HS-5 (cell line): ENCODE measurements at places on chromosomes 3 and 15.

DNA sequence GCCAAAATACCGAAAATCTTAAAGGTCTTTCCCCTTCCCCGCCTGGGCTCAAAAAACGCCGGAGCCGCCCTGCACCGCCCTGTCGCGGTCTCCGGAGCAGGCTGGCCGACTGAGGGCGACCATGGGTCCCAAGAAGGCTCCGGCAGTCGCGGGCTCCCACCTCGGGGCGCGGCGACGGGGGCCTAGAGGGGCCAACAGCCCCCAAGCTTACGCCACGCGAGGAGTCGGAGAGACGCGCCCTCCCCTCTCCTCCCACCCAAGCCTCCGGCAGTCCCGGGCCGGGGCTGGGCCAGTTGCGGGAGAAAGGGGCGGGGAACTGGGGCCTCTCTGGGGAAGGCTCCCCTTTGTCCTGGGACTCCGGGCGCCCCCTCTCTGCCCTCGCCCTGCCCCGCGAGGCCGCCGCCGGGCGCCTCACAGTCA is 69.2 kb downstream of the GOLGA8B start:
- DNase-seq, result no peak

GRCh38 chr3:14322001-14322400 is 80.4 kb upstream of the SLC6A6 start:
- DNase-seq, result no peak

- DNase-seq, result no peak
These were observed 246.2 kb upstream of the CHRM5 start for GRCh38 chr15:33722005-33722672.

DNA sequence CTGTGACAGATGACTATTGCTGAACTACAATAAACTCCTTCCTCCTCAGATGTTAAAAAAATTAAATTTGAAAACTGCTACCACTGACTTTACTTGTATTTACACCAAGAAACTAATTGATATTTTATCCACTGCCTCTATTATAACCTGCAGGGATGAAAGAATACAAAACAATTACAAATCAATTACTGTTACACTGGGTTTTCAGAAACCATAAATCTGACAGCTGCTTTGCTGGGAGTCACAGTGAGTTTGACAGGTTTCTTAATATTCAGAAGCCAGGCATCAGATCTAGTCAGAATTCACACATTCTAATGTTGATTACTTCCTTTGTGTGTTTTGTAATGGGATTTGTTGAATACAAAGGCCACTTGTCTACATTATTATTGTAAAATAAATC is 252.6 kb upstream of the MRPL3 start:
- DNase-seq, result no peak

DNA sequence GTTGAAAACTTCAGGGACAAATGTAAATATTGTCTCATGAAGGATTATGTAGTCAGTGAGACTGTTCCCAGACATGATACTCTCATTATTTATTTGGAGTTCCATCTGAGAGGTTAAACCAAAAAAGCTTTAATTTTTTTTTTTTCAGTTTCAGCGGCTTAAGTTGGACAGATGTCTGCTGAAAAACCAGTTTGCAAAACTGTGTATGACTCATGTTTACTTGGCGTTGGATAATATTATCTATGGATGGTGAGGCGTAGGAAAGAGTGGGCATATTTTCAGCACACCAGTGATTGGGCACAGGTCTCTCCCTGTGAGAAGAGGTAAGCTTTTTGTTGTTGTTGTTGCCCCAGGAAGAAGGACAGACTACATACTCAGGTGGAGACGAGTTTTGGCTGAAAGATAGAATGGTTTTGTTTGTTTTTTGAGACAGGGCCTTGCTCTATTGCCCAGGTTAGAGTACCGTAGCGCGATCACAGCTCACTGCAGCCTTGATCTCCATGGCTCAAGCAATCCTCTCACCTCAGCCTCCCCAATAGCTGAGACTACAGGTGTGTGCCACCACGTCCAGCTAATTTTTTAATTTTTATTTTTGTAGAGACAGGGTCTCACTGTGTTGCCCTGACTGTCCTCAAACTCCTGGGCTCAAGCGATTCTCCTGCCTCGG is 16.4 kb upstream of the ANXA2 start:
- DNase-seq, result no peak

GRCh38 chr3:171321559-171322360 is 138.4 kb downstream of the TNIK start:
- no peak for DNase-seq

DNA sequence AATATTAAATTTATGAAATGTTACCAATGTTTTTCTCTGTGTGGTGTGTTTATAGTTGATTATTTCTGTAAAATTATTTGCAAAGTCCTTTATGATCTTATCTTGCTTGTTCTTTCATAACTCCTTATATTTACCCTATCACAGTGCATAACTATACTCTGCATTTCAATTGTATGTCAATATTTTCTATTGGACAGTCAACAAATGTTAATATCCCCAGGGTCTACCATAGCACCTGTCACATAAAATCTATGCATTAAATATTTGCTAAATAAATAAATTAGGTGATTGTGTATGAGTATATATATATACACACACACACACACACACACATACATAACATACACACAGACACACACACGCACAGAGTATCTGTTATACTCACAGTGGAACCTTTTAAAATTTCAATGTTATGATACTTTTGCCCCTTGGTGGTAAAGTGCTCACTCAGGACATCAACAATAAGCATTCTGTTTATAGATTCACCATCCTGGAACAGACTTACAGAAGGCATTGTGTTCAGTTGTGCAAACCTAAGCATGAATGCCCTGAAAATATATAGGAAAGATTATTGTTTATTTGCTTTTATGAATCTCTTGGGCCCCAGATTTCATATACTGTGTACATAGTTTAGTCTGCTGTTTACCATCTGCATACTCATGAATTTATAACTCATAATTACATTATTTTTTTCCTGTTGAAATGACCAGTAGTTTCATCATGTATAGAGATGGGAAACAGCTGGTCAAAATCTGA is 443.7 kb downstream of the EPHA6 start:
- DNase-seq, result no peak

GRCh38 chr15:73934281-73934680 is 8.0 kb downstream of the LOXL1 start:
- DNase-seq, result no peak

- no peak for DNase-seq
These were observed 70.1 kb downstream of the AAGAB start for GRCh38 chr15:67184208-67184925.

- no peak for DNase-seq
These were observed 157.3 kb upstream of the SMAD3 start for GRCh38 chr15:66907826-66908743.

DNA sequence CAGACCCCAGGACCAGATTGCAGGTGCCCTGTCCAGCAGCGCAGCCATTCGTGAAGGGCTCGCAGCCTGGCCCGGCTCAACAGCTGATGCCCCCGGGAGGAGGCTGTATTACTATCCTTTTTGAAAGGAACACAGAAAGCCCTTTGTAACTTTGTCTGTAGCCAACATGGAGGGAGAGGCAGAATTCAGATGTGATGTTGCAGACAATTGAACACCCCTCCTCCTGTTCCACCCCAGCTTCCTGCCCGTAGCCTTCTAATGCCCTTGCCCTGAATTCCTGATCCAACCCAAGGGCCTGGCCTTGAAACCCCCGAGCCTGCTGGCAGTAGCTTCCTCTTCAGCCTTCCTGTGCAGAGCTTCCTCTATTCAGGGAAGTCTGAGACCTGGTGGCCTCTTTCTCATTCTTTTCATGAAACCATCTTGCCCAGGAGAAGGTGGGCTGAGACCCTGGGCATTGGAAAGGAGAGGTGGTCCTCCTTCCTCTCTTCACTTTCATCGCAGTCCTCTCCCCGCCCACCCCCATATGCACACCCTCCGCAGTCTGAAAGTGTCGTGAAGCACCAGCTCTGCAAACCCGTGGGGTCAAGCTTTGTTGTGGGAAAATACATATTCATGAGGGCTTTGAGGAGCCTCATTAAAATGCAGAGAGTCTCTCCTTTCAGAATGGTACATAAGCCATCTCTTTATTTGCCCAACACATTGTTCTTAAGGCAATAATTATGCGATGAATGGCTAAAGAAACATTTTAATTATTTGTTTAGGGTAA is 109.2 kb downstream of the APBA2 start:
- DNase-seq, result no peak

GRCh38 chr3:33194303-33194702 is 24.3 kb downstream of the SUSD5 start:
- DNase-seq, result no peak

GRCh38 chr15:91844341-91844740 is 9.2 kb upstream of the SLCO3A1 start:
- DNase-seq, result no peak

DNA sequence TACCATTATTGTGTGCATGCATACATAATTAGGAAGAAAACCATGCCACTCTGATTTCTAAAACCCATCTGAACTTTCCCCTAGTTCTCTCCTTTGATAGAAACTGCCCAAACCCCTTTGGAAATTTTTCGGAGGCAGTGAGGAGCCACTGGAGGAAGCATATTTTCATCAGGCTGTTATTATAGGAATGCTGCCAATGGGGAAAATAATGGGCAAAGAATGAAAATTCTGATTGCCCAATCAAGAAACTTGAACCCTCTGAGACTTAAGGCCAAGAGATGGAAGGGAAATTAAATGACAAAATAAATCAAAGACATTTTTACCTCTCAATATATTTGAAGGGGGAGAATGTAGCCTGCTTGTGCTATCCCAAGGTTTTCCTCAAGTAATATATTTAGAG is 376.0 kb upstream of the PDZRN3 start:
- peak; percentile 11 for DNase-seq

DNA sequence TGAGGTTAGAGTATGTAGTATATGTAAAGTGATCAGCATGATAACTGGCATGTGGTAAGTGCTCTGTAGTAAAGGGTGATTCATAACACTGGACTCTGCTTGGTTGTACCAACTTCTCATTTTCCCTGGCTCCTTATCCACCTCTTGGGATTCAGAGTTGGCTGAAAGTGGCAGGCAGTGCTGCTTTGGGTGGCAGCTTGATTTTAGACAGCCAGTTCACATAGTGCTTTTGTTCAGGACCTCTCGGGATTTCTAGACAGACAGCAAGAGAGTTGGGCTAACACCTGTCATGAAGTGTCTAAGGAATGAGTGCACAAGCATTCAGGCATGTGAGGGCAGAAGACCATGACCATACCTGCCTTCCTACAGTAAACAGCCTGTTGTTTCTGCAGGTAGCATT is 69.0 kb downstream of the RBM6 start:
- DNase-seq, result peak; percentile 15

- peak; percentile 34 for DNase-seq
These were observed 445.1 kb downstream of the MECOM start for GRCh38 chr3:169218314-169218983.

DNA sequence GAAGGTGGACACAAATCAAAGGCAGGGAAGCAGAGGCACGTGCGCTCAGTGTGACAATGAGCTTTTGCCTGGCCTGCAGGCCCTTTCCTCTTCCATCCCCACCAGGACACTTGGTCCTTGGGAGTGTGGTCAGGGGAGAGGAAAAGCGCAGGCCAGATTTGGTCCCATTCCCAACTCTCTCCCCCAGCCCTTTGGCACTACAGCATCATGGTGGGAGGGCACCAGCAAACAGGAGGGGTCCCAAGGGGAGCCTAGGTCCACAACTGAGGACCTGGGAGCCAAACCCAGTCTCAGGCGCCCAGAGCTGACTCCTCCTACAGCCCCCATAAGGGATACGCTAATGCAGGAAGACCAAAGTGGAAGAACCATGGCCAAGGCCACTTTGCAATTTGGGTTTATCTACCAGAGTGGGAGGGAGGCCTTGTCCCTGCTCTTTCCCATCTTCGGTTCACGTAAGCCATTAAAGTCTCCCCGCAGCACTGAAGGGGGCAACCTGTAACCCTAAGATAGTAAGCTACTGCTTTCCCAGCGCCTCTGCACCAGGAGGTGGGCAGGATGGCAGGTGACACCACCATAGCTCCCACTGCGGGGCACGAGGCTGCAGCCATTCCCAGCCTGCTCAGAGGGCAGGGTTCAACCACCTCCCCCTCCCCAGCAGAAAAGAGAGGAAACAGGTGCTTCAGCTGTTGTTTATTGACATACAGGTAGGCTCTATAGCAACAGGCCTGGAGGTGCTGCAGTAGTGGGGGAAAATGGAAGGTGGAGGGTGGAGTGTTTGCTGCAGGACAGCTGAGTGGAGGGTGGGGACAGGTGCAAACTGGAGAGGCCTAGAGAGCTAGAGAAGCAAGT is 993 bp upstream of the GRAMD2A start:
- DNase-seq, result no peak

DNA sequence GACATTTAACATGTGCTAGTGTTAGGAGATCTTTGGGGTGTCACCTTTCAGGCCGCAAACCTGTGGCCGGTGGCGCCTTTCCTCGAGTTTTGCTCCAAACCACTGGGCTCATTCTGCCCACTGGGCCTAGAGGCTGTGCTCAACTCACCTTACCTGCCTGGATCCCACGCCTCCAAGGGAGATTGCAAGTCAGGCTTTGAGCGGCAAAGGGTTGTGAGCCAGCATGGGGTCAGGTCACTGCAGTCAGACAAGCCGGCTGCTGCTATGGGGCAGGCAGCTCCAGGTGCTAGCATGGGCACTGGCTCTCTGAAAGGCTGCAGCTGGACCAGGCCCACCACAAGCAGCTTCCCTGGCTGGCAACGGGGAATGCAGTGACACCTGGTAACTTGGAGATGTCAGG is 265.5 kb downstream of the ZBBX start:
- DNase-seq, result no peak

DNA sequence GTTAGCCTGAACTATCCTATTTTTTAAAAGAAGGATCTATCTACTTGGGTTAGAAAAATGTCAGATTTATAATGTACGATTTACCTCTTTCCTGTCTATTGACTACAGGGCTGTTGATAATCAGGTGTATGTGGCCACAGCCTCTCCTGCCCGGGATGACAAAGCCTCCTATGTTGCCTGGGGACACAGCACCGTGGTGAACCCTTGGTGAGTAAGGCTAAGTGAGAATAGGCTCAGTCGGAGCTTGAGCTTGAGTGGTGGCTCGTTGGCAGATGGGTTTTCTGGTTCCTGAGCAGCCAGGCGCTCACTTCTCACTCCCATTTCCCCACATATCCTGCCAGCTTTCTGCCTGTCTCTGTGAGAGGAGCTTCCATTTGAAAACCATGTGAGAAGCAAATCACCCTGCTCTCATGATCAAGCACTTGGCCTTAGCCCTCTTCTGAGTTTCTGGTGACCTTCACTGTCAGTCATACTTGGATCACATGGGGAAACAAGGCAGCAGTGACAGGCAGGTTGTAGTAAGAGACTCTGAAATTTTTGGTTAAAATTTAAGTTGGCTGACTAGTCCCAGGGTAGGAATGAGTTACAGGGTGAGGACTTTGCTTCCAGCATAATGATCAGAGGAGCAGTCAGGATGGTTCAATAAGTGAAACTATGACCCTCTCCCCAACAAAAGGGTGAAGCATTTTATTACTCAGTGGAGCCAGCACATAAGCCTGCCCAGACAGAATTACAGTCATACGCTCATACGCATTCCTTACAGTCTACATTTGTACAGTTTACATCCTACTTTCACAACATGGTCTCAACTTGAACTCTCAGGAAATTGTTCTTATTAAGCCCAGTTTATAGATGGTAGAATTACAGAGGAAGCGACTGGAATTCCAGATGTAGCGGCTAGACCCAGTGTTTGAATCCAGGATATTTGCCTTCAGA is 18.0 kb downstream of the NIT2 start:
- DNase-seq, result no peak
